Activated CD4-positive, alpha-beta memory T cell treated with anti-CD3 and anti-CD28 coated beads, Interleukin-2, amount 10 ng/mL, durations not matched to agents 7 days and 5 days (primary cell): ENCODE measurements at places on chromosomes 4 and X.
A peak's percentile ranks its signal among the peaks of the same experiment; 100 is the strongest.

DNA sequence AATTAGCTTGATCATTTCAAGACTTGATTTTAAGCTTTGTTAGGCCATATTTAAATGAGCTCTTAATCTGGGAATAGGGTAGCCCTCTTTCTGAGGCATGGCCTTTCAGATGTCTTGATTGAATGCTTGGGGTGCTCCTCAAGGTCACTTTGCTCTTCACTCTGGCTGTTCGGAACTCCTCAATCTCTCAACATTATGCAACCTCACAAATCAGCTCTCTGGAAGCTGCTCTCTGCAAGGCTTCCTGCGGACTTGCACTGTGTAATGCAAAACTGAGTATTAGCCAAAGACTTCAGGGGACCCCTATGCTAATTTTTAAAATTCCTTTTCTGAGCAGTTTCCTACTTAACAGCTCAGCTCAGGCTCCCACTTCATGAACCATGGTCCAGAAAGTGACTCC lies 398.3 kb downstream of the PRDM5 start:
- no peak for DNase-seq

GRCh38 chr4:53614591-53614990 lies 23.3 kb upstream of the LNX1 start:
- DNase-seq, result no peak

DNA sequence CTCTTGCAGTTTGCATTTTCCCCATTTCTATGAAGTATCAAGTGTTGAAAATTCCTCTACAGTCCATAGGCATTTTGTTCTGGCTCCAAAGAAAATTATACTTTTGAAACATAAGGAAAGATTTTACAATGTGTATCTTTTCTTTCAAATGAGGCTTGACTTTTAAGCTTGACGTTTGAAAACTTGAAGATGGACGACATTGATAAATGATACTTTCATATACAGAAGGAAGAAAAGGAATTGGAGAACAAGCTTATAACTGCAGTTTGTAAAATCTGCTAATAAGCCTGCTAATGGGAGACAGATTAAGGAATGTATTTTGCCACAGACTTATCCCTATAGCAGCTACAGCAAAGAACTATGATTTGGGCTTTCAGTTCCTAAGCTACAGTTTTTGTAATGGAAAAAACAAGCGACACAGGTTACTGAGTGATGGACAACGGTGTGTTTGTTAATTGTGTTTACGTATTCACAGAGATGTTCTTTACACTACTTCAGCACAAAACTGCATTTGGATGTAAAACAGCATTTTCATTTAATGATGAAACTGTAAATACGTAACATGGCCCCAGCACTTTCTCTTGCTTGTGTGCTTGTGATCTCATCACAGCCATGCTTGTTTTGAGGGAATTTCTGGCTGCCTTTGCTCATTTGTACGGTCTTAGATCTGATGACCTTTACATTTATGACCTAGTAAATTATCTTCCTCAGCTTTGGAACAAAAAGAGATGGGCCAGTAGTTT lies 83.2 kb upstream of the FAT1 start:
- no peak for DNase-seq

GRCh38 chr4:184596617-184597185 lies 52.5 kb downstream of the CASP3 start:
- DNase-seq, result no peak

DNA sequence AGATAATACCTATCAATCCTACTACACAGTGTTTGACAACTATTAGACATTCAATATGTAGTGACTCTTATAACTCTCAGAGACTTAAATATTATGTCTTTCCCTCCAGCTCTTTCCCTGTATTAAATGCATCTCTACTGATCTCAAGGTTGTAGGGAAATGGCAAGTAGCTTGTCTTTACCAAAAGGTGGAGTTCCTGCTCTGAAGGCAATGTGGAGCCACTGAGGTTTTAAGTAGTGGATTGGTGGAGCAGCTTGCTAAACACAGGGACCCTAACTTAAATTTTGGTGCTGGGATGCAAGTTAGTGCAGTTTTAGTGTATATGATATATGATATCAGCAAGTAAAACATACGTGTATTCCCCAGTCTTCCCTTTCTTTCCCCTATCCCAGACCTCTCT lies 13.1 kb downstream of the FNIP2 start:
- no peak for DNase-seq

DNA sequence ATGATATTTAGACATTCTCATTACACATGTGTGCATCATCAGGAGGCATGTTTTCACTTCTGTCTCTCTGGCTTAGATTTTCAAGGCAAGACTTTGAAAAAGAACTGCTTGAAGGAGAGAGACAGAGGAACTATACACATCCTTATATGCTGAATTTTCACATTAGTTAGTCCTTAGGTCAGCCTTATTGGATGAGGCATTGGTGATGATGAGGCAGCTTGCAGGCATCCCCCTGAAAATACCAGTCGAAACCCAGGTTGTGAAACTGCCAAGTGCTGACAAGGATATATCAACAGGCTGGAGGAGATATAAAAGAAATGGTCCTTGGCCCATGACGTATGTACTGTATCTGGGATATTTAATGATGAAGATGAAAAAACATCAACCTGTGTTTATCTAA lies 297.2 kb upstream of the AADAT start:
- DNase-seq, result no peak

GRCh38 chrX:41981481-41982013 lies 58.2 kb upstream of the CASK start:
- DNase-seq, result no peak

DNA sequence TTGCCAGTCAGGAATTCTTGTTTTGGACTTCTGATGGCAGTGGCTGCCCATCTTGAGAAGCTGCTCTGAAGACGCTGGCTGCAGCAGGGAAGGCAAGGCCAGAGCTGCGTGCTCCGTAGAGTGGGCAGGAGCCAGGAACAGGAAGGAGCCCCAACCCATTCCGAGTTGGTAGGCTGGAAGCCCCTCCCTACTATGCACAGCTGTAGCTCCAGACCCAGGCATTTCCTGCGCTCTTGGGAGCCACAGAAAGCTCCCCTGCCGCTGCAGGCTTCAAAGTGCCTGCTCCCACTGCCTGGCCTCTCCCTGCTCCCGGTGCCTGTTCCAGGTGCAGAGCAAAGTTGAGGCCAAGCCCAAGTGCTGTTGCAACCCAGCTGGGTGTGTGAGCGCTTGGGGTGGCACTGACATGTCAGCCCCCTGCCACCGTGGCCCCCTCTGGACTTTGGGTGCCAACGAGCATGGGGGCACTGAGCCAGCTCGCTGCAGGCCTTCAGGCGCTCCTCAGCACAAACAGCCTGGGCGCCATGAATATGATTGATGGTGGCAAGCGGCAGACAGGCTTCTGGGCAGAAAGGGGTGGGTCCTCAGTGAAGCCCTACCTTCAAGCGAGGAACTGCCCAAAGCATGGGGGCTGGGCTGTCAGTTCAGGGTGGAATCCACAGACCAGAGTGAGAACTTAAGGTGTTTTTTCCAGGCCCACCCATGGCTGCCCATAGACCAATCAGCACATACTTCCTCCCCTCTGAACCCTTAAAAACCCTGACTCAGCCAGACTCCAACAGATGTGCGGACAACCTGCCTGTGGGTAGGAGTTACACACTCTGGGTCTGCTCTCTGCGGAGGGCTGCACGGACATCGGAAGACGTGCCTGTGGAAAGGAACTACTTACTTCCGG lies 677.2 kb upstream of the INTU start:
- DNase-seq, result no peak

DNA sequence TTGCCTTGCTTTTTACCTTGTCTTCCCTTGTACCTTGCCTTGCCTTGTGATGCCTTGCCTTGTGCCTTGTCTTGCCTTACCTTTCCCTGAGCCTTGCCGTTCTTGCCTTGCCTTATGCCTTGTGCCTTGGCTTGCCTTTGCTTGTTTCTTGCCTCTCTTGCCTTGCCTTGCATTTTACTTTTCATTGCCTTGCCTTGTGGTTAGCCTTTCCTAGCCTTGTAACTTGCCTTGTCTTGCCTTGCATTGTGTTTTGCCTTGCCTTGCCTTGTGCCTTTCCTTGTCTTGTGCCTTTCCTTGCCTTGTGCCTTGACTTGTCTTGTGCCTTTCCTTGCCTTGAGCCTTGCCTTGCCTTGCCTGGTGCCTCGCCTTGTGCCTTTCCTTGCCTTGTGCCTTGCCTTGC lies 84.6 kb downstream of the TAB3 start:
- no peak for DNase-seq

GRCh38 chr4:112585977-112586736 lies 50.6 kb downstream of the ZGRF1 start:
- DNase-seq, result no peak

GRCh38 chr4:134668237-134668636 lies 466.6 kb upstream of the PABPC4L start:
- no peak for DNase-seq

GRCh38 chrX:1452516-1453394 lies at the start of gene ASMTL:
Gene ASMTL, minus strand, starts transcription at chrX:1452909. Its CDS starts 69 bp downstream, at chrX:1452840.
- peak; percentile 100 for DNase-seq

GRCh38 chr4:144350706-144351105 lies 210.2 kb upstream of the GYPA start:
- no peak for DNase-seq

- no peak for DNase-seq
Measured at GRCh38 chrX:110786486-110786885, 9.1 kb downstream of the CHRDL1 start.

GRCh38 chrX:56228914-56229313 lies 3.2 kb upstream of the KLF8 start:
- DNase-seq, result no peak

DNA sequence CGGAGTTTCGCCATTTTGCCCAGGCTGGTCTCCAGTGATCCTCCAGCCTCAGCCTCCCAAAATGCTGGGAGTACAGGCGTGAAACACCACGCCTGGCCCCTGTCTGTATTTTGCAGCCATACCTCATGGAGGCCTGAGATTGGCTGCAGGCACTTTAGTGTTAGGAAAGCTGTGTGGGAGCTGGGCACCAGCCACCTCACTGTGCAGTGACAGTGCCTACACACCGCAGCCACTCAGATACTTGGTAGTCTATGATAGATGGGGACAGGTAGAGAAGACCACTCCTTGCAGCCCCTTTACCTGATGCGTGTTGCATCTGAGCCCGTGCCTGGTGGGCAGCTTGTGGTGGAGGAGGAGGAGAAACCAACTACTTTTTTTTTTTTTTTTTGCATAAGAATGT lies 16.3 kb downstream of the SMS start:
- no peak for DNase-seq

DNA sequence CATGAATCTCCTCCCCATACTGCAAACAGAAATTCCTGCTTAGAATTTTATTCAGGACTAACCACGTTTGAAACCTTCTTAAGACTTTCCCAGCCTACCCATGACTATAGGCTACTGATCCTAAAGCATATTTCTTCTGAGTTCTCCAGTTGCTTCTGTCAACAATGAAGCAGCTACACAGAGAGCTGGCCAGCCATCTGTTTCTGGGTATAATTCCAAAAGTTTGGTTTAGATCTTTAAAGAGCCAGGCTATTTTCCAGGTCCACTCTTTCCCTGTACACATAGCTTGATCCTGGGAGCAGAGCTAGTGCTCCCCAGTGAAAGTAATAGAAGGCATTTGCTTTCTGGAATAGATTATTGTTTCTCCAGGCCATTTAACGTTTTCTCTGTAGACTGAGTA lies 4.0 kb upstream of the ITM2A start:
- no peak for DNase-seq

DNA sequence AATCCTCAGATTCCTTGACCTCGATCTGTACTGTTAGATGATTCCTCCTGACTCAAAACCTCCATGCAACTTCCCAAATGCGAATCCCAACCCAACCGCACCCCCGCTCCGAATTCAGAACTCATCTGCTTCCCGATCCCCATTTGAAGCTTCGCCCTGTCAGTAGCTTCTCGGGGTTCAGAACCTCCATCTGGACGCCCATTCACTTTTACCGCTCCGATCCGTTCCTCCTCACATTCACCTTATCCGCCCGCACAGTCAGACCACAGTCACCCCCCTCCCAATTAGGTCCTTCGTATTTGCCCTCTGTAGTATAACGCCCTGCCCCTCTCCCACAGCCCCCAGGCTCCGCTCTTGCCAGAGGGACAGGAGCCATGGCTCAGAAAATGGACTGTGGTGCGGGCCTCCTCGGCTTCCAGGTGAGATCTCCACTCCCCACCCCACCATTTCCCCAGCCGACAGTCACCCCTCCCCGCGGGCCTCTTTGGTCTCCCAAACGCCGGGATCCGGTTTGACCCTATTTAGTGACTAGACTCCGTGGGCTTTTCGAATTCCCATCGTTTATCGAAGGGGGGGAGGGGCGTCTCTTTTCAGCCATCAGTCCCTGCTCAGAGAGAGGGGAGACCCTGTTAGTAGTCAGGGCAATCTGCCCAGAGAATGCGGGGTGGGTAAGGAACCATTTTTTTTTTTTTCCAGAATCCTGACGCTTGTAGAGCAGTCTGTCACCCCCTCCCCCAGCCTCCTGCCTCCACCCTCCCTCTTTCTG lies 691 bp downstream of the MAGED1 start:
- peak; percentile 17 for DNase-seq

GRCh38 chr4:68175562-68176155 lies 46.0 kb upstream of the TMPRSS11F start:
- DNase-seq, result peak; percentile 24

DNA sequence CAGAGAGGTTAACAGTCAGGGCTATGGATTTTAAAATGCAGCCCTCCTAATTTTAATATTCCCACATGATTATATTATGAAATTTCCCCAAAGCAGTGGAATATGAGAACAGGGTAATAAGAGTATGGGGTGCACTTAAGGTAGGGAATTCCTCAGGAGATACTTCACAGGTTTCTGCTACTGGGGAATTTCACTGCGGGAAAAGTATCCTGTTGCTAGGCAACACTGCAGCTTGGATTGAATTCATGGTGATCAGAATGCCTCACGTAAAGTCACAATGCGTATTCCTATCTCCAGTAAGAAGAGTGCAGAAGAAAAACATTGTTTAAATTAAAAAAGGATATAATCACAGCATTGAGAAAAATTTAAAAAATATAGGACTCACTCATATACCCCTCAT lies 398.1 kb upstream of the RPS6KA3 start:
- DNase-seq, result no peak

- DNase-seq, result no peak
Measured at GRCh38 chr4:84932462-84932861, 34.0 kb downstream of the WDFY3 start.

DNA sequence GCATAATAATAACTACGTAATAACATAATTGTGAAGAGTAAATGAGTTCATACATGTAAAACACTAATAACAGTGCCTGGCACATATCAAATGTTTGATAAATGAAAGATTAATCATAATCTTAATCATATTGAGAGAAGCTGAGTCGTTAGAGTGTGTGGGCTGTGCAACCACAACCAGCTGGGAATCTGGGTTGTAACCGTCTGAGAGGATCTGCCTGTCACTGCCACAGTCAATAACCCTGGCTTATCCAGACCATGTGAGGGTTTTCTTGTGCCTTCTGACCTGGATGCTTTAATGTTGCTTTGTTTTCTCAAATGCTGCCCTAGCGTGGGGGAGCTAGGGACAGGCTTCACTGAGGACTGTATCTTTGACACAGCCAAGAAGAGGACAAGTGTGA lies 73.9 kb downstream of the TRPC5 start:
- DNase-seq, result no peak
